Nephron progenitor cell (in vitro differentiated cells): ENCODE measurements at places on chromosomes 7 and 10.
A peak's percentile ranks its signal among the peaks of the same experiment; 100 is the strongest.

GRCh38 chr10:119263951-119264617, 56.7 kb downstream of the GRK5 start:
- no peak for DNase-seq

- no peak for DNase-seq
These were observed 240.7 kb downstream of the TFEC start for GRCh38 chr7:115789901-115790300.

DNA sequence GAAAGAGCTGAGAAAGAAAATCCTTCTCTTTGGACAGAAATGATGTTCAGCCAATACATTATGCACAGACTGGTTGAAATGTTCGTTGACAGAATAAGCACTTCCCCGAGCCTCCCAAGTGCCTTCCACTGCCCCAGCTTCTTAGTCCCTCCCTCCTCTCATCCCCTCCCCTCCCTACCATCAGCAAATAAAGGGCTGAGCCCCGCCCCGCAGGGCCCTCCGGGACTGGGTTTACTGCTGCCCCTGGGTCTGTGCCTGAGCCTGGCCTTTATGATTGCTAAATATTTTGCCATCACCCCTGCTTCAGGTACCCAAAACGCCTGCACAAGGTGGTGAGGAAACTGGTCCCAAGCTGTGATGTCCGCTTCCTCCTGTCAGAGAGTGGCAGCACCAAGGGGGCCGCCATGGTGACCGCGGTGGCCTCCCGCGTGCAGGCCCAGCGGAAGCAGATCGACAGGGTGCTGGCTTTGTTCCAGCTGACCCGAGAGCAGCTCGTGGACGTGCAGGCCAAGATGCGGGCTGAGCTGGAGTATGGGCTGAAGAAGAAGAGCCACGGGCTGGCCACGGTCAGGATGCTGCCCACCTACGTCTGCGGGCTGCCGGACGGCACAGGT, 28.1 kb downstream of the HKDC1 start:
- no peak for DNase-seq

GRCh38 chr10:97270523-97271154, 21.8 kb downstream of the ARHGAP19 start:
- no peak for DNase-seq

- no peak for DNase-seq
These were observed 87.9 kb downstream of the ZNF467 start for GRCh38 chr7:149685455-149685854.

DNA sequence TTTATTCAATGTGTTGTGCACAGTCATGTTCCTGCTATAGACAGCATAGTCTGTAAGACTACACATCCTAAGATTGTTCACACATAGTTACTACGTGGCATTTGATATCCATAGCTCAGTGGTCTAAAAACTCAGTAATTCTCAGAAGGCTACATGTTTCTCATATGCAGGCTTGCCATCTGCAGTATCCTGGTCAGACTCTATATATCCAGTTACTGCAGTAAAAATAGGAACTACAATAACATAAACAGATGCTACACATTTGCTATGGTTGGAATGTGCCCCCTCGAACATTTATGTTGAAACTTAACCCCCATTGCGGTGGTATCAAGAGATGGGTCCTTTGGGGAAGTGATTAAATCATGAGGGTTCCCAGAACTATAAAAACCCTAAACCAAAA, 1377.8 kb upstream of the LRRTM3 start:
- no peak for DNase-seq

DNA sequence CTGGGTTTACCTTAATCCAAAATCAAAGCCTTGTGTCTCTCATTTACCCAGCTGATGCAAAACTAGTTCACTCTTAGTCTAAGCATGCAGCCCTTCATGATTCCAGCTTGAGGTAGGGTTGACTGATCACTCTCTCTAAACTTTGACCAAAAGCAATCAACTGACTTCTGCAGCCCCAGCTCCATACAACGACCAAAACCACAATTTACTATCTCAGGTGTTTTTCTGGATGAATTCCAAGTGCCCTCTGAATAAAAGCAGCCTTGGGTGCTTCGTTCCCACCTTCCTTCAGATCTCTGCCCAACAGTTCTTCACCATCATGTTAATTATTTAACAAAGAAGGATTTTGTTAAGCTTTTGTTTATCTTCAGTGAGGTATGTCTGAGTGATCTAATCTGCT, 62.6 kb downstream of the CCDC6 start:
- no peak for DNase-seq

DNA sequence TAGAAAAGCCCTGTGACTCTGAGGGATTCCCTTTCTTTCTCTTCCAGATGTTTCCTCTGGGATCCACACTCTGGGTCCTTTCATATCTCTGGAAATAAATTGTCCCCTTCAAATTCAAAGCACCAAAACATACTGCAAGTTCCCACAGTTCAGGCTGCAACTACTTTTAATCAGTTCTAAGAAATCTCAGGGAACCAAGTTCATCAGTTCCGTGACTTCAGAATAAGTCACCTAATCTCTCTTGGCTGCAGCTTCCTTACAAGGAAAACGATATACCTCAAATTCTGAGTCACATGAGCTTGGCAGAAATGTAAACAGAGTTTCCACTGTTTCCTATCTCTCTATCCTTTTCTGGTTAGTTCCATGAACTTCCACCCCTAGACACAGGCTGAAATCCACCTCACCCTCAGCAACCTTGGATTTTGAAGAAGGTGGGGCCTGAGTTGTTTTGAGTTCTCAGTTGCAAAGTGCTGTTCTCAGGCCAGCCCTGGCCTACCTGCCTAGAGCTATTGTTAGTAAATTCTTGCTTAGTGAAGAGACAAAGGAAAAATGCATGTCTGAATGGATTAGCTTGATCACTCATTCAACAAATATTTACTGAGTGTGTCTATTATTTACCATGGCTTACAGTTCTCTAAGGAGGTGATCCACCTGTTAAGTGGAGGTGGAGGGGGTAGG, 59.3 kb upstream of the IL6 start:
- no peak for DNase-seq

GRCh38 chr10:36675458-36675880, 449.9 kb upstream of the ANKRD30A start:
- DNase-seq: no peak

DNA sequence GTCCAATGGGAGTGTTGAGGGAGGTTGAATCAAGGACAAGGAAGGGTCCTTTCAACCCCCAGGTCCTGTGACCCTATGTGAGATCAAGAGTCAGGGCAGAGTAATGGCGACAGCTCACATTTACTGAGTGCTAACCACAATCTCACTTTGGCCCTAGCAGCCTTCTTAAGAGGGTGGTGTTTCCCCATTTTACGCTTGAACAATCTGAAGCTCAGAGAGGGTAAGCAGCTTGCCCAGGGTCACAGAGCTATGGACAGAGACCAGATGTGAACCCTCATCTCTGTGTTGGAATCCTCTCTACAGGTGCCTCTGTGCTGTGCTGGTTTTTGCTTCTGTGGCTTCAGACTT, 102.0 kb downstream of the GRK5 start:
- no peak for DNase-seq

- peak; percentile 78 for DNase-seq
These were observed at the start of gene ZNF22 for GRCh38 chr10:45000752-45001380. TSS of gene ZNF22 (plus strand) at chr10:45000923. CDS start at chr10:45003369, 2,446 bp downstream.

GRCh38 chr7:106783286-106783685, 81.8 kb upstream of the PIK3CG start:
- no peak for DNase-seq

GRCh38 chr10:77638321-77639101, 903 bp upstream of the KCNMA1 start:
- DNase-seq: peak; percentile 74

GRCh38 chr10:71423250-71423649, 26.5 kb downstream of the CDH23 start:
- no peak for DNase-seq

GRCh38 chr7:97576043-97576442, 155.8 kb upstream of the TAC1 start:
- no peak for DNase-seq

- no peak for DNase-seq
These were observed 4.9 kb downstream of the BAIAP2L1 start for GRCh38 chr7:98395951-98396350.

GRCh38 chr7:44430054-44430453, 60.4 kb downstream of the NUDCD3 start:
- no peak for DNase-seq

DNA sequence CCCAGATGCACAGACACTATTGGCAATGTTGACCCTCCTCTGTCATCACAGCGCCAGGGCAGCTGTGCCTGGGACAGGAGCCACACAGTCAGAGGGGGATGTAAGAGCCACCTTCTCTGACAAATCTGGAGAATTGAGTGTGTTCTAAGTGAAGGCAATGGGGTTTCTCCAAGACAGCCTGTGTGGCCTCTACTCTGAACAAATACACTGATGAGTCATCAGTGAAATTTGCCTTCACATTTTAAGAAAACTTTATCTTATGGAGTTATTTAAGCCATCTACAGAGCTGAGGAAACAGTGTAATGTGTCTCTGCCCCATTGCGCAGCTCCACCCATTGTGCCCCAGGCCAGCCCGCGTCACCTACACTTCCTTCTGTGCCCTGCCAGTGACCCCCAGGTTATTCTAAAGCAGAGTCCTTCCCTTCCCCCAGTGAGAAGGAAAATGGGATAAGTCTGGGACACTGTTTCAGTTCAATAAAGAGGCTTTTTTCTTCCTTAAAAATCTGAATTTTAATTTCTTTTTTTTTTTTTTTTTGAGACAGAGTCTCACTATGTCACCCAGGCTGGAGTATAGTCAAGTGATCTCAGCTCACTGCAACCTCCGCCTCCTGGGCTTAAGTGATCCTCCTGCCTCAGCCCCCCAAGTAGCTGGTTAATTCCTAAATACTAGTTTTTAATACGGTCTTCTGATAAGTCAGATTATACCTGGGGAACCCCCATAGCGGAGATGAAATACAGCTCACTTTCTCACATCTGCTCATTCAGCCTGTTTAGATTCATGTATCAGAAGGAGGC, 21.8 kb downstream of the AKR1E2 start:
- DNase-seq: no peak

- no peak for DNase-seq
These were observed 11.3 kb downstream of the KAT6B start for GRCh38 chr10:74837743-74838142.

DNA sequence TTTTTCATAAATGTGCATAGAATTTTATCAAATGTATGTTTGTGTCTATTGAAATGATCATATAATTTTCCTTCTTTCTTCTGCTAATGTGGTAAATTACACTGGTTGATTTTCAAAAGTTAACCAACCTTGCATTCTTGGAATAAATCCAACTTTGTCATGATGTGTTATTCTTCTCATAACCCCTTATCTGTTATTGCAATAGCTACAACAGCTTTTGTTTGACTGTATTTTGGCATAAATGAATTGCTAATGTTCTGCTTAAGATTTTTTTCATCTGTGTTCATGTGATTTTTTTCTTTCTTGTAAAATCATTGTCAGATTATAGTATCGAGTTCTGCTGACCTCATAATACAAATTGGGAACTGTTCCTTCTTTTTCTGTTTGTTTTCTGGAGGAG, 17.6 kb downstream of the CDH23 start:
- DNase-seq: no peak

GRCh38 chr7:67805921-67806471, 809.4 kb downstream of the TYW1 start:
- no peak for DNase-seq

DNA sequence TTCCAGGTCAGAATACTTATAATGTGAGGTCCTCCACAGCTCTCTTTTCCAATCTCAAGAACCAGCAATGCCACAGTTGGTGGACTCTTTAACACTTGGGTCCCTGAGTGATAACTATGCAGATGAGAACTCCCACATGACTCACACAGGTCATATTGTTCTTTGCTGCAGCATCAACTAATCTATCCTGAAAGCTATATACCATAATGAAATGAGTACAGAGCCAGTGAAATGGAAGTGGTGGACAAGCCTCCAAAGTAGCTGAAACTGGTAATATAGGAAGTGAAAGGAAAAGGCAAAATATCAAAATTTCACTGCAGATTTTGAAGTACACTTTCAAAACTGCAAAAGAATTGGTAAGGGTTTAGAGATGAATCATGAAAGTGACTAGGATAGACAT, 45.6 kb downstream of the SORCS1 start:
- DNase-seq: no peak

GRCh38 chr10:32393911-32394310, 47.0 kb upstream of the EPC1 start:
- no peak for DNase-seq

GRCh38 chr7:24737281-24737680, 20.0 kb downstream of the GSDME start:
- no peak for DNase-seq
